ENCODE measurements at places on chromosomes 12 and 14.
A peak's percentile ranks its signal among the peaks of the same experiment; 100 is the strongest.

- no peak for DNase-seq
Observed at GRCh38 chr12:23862701-23863100, 86.8 kb downstream of the SOX5 start.

GRCh38 chr14:58898655-58899316 is 261.0 kb downstream of the DACT1 start:
- DNase-seq: no peak

DNA sequence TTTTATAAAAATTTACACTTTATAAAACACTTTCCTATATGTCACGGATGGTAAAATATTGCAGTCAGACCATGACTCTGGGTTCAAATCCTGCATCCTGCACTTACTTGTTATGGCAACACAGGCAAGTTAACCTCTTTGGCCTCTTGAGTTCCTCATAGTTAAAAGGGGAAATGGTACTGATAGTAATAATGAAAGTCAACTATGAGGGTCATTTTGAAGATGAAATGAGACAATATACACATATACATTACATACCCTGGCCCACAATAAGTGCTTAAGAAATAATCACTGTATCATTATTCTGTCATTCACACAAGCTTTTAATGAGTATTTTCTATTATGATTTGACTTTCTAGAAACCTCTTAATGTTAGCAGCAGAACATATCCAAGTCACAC is 64.4 kb downstream of the C12orf42 start:
- peak; percentile 15 for DNase-seq

DNA sequence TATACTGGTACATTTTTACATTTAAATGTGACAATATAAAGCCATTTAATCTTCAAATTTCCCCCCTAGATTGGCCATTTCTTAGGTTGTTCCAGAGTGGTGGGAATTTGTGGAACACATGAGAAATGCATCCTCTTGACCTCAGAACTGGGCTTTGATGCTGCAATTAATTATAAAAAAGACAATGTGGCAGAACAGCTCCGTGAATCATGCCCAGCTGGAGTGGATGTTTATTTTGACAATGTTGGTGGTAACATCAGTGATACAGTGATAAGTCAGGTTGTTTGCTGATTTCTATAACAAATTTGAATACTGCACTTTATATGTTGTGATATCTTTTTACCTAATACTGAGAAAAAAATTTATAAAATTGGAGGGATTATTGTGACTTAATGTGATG is 7.6 kb upstream of the ZNF410 start:
- no peak for DNase-seq

DNA sequence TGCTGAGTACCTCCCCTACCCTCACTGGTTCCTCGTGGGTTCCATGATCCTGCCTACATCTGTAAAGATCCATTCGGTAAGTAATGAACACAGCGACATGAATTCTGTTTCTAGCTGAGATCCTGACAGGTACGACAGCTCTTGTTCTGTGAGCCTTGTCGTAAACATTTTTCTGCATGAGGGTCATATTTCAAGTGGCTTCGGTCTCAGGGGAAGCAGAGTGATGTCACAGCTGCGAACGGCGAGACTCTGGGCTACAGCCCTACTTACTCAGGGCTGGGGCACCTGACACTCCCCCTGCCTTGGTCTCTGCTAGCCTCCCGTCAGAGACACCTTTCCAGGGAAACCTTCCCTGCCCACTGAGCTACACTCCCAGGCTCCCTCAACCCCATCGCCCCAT is 85.8 kb downstream of the RBM19 start:
- no peak for DNase-seq

DNA sequence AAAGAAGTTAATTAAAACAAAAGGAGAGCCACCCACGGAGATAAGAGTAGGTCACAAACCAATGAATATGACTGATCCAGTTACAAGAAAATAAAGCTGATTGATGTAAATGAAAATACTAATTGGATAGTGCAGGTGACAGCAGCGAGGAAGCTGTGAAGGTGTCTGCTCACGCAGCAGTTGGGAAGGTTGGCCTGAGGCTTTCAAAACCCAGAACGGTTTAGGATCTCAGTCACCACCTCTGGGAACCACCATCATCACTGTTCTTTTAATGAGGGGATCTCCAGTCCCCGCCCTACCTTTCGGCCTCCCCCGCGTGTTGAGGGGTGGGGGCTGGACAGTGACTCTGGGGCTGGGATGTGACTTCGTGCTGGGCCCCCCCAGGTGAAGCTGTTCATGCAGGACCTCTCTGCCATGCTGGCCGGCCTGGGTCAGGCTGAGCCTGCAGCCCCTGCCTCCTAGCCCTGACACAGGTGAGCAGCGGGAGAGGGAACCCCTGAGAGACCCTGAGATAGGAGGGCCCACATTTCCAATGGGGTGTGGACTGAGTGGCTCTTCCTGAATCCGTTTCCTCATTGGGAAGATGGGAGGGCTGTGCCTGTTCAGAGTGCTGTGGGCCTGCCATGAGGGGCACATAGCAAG is 7.8 kb downstream of the CFAP73 start:
- no peak for DNase-seq

DNA sequence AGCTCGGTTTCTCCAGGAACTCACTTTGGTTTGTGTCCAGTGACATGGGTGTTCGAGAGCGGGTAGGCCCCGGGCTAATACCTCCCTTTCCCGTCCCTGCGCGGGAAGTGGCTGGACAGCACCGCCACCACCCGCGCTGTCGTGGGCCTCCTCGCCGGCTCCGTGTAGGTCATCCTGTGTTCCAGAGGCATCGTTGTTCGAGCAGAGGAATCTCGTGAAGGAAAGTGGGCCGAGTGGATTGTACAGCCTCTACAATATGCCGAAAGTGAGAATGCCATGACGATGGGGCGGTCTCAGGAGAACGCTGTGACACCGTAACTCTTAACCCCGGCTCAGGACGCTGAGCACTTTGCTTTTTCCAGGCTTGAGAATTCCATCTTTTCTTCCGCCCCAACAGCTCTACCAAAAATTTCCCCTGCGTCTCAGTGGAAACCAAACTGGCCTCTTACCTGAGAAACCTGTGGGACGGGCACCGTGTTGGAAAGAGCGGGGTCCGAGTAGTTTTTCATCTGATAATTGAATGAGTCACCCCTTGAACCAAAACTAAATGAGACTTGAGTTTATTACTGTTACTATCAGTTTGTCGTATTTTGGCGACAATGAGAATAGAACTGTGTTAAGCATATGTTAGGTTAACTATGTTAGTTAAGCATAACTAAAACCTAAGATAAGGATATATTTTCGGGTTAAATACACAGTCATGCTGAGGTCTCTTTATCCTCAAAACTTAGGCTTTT is 510 bp downstream of the EIF2S1 start:
- DNase-seq: no peak

- DNase-seq: no peak
Observed at GRCh38 chr14:50007123-50007903, 109.1 kb downstream of the VCPKMT start.

DNA sequence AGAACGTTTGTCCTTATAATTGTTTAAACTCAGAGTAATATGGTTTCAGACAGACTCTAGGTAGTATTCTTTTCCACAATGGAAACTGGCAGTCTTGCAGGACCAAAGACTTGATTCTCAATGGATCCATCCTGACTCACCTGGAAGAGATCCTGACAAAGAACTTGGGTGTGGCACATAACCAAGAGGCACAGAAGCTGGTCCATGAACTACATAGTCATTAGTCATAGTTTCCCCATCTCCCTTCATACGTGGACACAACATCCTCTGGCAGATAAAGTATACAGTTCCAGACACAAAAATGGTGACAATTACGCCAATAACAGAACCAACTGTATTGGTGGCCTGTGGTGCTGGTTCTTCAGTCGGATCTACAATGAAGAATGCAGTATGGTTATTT is 55.8 kb downstream of the BCL2L14 start:
- no peak for DNase-seq

DNA sequence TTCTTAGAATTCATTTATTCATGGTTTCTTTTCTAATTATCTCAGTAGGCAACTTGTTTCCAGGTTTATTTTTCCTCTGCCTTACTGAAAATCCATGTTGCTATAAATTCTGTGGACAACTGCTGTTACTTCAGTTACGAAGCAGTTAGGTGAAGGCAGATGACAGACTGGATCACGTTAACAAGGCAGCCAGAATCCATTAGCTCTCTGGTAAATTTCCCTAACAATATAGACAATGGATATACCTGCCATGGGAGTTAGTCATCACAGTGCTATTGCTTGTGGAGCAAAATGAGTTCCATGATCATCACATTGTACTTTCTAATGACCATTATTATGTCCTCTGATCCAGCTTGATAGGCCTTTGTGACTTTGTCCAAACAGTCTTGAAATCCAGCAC is 291.5 kb downstream of the NELL2 start:
- no peak for DNase-seq

DNA sequence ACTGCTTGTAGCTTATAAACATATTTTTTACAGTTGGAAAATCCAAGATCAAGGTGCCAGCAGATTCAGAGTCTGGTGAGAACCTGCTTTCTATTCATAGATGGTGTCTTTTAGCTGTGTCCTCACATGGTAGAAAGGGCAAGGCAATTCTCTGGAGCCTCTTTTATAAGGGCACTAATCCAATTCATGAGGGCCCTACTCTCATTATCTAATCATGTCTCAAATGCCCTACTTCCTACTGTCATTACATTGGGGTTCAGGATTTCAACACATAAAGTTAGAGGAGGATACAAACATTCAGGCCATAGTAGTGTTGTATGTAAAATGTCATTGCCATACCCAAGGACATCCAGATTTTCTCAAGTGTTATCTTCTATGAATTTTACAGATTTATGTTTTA is 496.4 kb downstream of the TMTC2 start:
- no peak for DNase-seq

DNA sequence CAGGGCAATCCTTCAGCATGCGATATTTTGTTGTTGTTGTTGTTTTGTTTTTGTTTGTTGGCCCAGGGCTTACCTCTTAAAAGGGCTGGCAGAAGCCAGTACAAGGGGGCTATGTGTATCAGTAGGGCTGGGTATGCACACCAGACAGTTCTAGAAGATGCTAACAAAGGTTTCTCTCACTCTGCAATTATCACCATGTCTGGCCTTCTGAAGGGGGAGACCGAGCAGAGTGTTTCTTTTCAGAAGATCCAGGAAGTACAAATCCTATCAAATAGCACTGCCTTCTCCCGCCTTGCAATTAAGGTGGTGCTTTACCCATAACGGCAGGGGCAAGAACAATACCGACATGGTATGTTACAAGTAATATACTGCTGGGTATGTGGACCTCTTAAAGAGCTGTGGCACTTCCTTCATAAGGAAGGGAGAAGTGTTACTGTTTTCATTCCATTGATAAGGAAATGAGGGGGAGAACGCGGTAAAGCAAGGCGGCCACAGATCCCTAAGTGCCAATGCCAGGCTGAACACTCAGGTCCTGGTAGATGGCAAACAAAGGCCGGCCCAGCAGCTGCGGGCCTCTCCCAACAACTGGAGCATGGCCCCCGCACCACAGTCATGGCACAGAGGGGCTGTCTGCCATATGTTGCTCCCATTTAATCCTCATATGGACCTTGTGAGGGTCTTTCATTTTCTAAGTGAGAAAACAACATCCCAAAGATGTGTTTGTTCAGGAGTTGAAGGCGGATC is 19.2 kb upstream of the CACNA2D4 start:
- no peak for DNase-seq

GRCh38 chr14:104967386-104968152 is 10.6 kb downstream of the AHNAK2 start:
- DNase-seq: no peak

GRCh38 chr12:73769337-73769736 is 768.3 kb upstream of the ATXN7L3B start:
- no peak for DNase-seq

GRCh38 chr12:65779091-65779642 is 45.1 kb upstream of the HMGA2 start:
- no peak for DNase-seq

- DNase-seq: no peak
Observed at GRCh38 chr14:24920265-24921075, 129.5 kb downstream of the STXBP6 start.

GRCh38 chr12:104604070-104604994 is 147.6 kb downstream of the CHST11 start:
- peak; percentile 76 for DNase-seq

DNA sequence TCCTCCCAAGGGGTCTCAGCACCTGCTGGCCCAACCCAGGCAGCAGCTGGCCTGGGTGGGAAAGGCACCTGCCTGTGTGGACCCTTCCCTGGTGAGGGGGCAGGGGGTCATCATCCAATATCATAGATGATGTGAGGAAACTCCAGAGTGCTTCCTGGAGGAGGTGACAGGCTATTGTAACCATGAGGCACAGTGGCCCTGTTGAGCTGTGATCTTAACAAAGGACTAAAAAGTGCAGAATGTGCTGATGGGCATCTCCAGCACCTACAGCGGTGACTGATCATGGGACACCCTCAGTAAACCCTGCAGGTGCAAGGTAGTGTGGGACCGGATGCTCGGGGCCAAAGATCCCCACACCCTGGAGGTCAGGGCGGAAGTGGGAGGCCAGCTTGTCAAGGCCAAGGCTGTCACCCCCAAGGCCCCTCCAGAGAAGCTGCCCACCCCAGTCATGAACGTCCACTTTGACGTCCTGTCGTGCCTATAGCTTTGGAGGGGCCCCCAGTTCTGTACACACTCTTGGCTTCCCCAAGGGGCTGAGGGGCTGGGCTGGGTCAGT is 7.5 kb downstream of the MMP17 start:
- no peak for DNase-seq

DNA sequence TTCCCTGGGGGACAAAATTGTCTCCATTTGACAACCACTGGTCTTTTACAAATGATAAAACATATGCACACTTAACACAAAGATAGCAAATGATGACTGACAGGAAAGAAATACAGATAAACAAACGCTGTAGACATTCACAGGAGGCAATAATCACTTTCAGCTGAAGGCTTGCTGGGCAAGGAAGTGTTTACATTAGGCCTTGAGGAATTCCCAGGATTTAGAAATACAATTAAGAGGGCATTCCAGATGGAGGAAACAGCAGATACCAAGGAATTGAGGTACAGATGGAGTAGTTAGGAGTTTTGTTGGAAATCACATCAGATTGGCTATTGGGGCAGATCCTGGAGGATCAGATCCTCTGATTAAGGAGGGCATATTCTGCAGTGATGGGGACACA is 93.9 kb downstream of the DYRK2 start:
- no peak for DNase-seq

GRCh38 chr12:120181991-120182631 is 12.4 kb downstream of the GCN1 start:
- no peak for DNase-seq

DNA sequence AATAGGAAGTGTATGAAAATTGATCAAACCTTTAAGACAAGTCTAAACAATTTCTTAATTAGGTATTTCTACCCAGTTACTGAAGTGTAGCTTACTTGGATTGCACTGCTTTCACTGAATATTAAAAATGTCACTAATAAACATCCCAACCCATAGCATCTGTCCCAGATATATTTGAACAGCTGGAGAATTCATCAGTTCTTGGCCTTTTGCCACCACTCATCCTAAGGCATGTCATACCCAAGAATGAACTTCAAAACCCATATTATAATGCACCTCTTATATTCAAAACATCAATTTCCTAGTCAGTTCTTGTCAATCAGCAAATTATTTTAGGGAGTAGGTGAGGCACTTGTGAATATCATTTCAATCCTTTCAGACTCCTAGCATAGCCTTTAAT is 392.3 kb downstream of the PAWR start:
- DNase-seq: no peak
